Omental fat pad (tissue), 4 donors: ENCODE measurements at places on chromosomes 3 and 15. TPM values are rescaled to one million over a fixed set of nuclear protein-coding genes. Genes with fewer than 3 reads are reported as not detected.

- DNase-seq, result no peak
Observed at GRCh38 chr15:40259021-40259420, 20.2 kb downstream of the PAK6 start.

GRCh38 chr15:100114100-100114499, 227.7 kb downstream of the ADAMTS17 start:
- DNase-seq, result no peak

TMEM266 gene
- total RNA-seq, result not detected

DNA sequence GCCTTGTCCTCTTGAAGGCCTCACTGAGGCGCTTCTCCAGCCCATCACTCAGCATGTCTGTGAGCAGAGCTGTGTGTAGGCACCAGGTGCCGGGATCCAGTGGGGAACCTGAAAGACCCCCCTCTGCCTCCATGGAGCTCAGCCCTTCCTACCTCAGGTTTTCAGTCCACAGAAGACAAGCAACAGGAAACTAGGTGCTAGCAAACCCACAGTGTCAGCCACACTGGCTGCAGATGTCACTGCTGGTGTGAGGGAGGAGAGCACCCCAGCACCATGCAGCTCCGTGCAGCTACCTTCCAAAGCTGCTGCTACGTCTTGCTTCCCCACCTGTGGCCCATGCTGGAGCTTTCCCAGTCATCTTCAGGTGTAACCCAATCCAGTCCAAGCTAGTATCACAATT, 17.9 kb downstream of the PSTPIP1 start:
- DNase-seq, result no peak

GRCh38 chr3:160827516-160827915, 71.5 kb downstream of the PPM1L start:
- no peak for DNase-seq

- DNase-seq, result no peak
Observed at GRCh38 chr15:80730926-80731325, 35.8 kb downstream of the ABHD17C start.

- no peak for DNase-seq
Observed at GRCh38 chr15:90597577-90597976, 67.9 kb downstream of the CRTC3 start.

IP6K1 gene
- total RNA-seq, result 41.3 TPM

- no peak for DNase-seq
Observed at GRCh38 chr15:64636556-64636955, 138.8 kb downstream of the RBPMS2 start.

CKMT1A gene
- total RNA-seq, result 3.8 TPM

GRCh38 chr3:149227591-149228268, 6.1 kb upstream of the CP start:
- no peak for DNase-seq

SH3BP5 gene
- 94.4 TPM for total RNA-seq

- no peak for DNase-seq
Observed at GRCh38 chr15:68387381-68388143, 44.4 kb downstream of the ITGA11 start.

GRCh38 chr15:41474941-41475340, 18.7 kb upstream of the ITPKA start:
- DNase-seq, result no peak

ZNF35 gene
- total RNA-seq, result 28.1 TPM

GRCh38 chr3:6018456-6018855, 830.9 kb downstream of the EDEM1 start:
- no peak for DNase-seq
